ENCODE measurements at places on chromosomes 7 and 10.

DNA sequence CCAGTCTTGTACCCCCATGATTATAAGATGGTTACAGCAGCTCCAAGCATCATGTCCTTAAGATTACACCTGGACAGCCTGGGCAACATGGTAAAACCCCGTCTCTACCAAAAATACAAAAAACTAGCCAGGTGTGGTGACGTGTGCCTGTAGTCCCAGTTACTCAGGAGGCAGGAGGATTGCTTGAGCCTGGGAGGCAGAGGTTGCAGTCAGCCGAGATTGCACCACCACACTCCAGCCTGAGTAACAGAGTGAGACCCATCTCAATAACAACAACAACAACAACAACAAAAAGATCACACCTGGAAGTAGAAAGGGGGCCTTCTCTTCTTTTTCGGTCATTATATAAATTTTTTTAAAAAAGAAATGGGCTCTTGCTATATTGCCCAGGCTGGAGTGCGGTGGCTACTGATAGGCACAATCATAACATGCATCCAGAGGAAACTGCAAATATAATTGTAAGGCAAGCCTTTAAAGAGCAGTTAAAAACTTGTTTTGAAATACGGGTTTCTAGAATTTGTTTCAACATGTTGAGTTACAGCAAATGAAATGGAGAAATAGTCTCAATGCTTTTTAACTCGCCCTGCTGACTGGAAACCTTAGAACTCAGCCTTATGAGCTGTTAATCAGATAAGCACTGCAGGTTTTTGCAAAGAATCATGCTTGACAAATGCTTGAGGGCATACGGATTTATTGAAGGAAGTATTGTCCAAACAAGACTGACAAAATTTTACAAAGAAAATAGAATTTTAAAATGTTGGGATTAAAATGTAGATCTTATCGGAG is 4.7 kb upstream of the ENTPD7 start:
- DNase-seq = no peak

DNA sequence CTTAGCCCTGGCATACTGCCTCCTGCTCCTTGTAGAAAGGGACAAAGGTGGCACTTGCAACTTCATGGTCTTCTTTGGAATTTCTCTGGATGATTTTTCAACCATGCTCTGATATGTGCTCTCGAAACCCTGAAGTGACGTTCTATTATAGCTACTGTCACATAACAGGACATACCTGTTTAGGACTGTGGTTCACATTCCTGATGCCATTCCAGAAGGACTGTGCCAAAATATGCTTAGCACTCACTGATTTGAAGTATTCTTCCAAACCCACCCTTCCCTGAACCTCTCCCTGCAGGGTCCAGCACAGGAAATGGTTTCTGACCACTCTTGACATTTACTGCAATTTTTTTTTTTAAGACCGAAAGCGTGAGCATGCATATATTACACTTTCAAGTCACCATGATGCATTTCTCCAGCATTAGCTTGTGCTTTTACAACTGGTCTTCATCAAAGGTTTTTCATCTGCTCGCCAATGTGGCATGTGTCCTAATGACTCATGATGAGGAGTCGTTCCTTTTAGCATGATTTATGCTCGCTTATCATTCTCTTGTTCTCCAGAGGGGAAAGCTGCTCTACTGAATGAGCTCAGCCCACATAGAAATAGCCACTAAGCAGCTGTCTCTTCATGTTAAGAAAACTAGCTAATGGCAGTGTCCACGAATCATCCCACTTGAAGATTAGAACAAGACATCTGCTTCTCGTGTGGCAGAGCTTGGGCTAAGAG is 135.2 kb downstream of the ADAM12 start:
- DNase-seq = peak; percentile 57

DNA sequence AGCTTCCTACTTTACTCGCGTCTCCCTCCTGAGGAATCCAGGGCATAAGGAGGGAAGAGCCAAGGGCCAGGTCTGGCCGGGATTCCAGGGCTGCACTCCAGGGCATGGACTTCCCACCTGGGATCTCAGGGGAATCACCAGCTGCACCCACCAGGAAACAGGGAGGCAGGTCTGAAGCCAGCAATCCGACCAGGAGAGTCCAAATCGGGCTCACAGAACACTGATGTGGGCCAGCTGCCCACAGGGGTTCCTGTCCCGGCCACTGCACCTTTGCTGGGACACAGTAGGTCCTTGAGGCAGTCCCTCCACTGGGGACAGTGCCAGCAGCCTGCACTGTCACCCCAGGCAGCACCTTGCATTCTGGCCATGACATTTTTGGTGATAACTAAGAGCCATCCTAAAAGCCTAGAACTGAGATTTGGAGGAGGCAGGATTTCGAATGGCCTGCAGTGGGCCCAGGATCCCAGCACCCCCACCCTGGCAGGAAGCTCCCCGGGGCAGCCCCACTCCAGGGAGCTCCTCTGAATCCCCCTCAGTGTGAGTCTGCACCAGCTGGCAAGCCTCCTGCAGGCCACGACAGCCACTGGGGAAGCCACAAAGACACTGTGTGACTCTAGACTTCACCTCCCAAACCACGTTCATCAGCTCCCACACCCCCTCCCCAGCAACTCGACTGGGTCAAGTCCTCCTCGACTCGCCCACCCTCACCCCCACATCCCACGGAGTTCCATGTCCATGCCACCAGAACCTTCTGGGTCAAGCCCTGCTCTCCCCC is 71.5 kb upstream of the PPP2R2D start:
- no peak for DNase-seq

- no peak for DNase-seq
Measured at GRCh38 chr10:86263209-86263608, 103.4 kb downstream of the GRID1 start.

GRCh38 chr10:132551093-132551807 is 13.7 kb downstream of the INPP5A start:
- no peak for DNase-seq

GRCh38 chr7:7272294-7272693 is 90.0 kb downstream of the C1GALT1 start:
- DNase-seq = no peak

GRCh38 chr10:45180946-45181875 is 134.2 kb downstream of the OR13A1 start:
- no peak for DNase-seq

GRCh38 chr7:101882595-101883564 is 65.5 kb downstream of the CUX1 start:
- peak; percentile 100 for DNase-seq

- no peak for DNase-seq
Measured at GRCh38 chr10:61822781-61823230, 78.7 kb upstream of the ARID5B start.

GRCh38 chr10:132265890-132266496 is 41.8 kb downstream of the STK32C start:
- DNase-seq = peak; percentile 36

GRCh38 chr10:130065251-130065650 is 45.4 kb downstream of the C10orf143 start:
- DNase-seq = no peak

DNA sequence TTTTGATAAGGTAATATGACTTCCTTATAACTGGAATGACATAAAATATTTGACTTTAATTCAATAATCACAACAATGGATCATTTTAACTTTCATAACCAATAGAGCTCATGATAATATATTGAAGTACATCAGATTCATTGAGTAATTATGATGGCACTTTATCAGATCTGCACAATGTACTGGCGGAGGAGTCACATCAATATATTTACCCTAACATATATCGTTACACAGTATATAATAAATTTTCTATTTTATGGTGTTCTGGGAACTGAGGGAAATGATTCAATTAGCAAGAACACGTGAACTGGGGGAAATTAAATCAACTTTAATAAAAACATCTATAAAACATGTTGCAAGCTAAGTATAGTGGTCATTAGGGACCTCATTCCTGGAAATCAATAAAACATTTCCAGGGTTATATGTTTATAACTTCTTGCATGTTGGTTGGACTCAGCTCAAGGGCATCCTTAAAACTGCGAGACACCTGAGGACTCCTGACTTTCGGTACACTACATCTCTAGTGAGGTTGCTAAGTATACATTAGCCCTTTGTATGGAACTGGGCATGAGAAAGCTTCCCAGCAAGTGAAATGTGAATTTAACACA is 254.0 kb downstream of the KCND2 start:
- DNase-seq = no peak

- no peak for DNase-seq
Measured at GRCh38 chr7:149595541-149595940, 97.9 kb upstream of the ZNF746 start.

DNA sequence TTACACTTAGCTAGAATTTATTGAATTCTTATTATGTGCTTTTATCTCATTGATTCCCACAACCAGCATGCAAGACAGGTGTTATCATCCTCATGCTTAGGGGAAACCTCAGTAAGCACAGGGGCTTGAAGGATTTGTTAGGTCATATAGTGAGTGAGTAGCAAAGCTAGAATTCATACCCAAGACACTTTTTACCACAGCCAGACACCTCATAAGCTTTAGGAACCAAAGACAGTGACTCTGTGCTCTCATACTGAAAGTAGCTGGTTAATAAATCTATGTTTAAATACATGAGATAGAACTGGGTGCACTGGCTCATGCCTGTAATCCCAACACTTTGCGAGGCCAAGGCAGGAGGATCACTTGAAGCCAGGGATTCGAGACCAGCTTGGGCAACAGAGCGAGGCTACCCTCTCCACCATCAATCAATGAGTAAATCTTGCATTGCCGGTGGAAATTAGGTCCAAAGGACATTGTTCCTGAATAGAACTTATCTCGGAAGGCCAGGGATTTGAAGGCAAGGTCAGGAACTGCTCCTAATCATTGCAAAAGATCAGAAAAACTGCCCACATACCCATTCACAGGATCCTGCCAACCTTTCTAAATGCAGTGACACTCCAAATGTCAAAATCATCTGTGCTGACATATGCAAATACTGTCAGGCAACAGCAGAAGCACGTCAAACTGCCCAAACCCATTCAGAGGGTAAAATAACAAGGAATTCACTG is 523.5 kb downstream of the PARD3 start:
- no peak for DNase-seq
